Right ventricle myocardium inferior (tissue), 1 donor: ENCODE measurements at places on chromosomes 13 and 19. TPM values are rescaled to one million over a fixed set of nuclear protein-coding genes. Genes with fewer than 3 reads are reported as not detected.
A peak's percentile ranks its signal among the peaks of the same experiment; 100 is the strongest.

GRCh38 chr19:19742773-19743172 lies 9.9 kb upstream of the ZNF14 start:
- DNase-seq: no peak

DNA sequence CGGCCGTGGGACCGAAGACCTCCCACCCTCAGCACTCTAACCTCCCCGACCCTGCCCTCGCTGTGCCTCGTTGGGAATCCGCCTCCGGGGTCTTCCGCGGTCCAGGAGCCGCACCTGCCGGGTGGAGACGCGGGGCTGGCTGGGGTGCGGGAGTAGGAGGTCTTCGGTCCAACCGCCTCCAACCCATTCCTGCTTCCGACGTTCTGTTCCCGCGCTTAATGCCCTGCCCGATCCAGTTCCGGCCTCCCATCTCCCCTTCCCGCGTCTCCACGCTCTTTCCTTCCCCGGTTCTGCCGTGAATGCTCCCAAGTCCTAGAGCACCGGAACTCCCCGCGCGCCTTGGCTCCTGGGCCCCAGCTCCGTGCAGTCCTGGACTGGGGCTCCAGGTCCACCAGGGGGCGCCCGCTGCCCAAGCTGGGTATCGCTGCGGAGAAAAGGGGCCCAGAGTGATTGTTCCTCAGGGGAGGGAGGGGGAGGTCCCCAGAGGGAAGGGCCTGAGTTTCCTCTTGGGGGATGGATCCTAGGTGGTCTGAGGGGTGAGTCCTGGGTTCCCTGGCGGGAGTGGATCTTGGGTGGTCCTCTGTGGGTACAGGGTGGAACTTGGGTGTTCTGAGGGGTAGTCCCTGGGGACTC lies 14.1 kb upstream of the TNFSF9 start:
- peak; percentile 96 for DNase-seq

The OR7C1 gene
- total RNA-seq: not detected

The FBXO17 gene
- total RNA-seq: 2.3 TPM

DNA sequence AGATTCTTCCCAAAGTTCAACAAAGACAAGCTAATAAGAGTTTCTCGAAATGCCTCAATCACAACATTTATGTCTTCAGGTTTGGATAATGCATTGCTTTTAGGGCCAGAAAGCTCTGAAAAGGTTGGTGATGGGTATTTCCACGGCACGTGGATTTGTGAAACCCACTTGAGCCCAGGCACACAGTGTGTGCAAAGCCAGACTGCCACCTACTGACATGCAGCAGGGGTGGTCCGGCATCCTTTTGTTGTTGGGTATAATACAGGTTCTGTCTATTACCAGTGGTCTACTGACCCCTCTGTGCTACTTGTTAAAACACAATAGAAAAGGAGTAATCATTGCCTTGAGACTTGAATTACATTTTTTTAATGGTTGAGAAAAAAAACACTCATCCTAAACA lies 225.6 kb downstream of the RAP2A start:
- no peak for DNase-seq

GRCh38 chr13:96075953-96076543 lies 13.9 kb upstream of the HS6ST3 start:
- no peak for DNase-seq

The ARL11 gene
- 0.57 TPM for total RNA-seq

DNA sequence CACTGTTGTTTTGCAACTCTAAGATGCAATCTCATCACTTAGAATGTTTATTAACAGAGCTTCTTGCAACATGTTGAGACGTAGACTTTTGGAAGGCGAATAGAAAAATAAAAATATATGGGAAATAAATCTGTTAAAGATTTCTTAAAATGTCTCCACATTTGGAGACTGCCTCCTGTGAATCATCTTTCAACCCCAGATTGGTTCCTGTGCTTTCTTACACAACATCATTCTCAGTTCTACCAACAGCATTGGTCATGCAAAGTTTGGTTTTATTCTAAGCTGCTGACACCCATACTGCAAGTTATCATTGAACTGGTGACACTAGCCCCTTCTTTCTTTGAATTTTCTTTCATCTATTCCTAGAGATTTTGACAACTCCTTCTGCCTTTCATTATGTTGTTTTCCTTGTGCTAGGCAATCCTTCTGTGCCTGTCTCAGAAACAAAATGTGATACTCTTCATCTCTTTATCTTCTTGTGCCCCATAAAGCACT lies 1.6 kb upstream of the IGFL3 start:
- no peak for DNase-seq

- DNase-seq: no peak
Observed at GRCh38 chr13:107361666-107362065, 793.7 kb upstream of the ARGLU1 start.

- DNase-seq: no peak
Observed at GRCh38 chr13:37179645-37180044, 74.2 kb upstream of the CSNK1A1L start.

GRCh38 chr19:35142606-35143230 lies 337 bp upstream of the FXYD7 start:
- DNase-seq: no peak

The IZUMO4 gene
- total RNA-seq: 1.4 TPM

The APOE gene
- total RNA-seq: 9.9 TPM

- no peak for DNase-seq
Observed at GRCh38 chr13:75544681-75545330, 4.8 kb upstream of the UCHL3 start.

GRCh38 chr13:40503966-40504591 lies 162.4 kb downstream of the FOXO1 start:
- no peak for DNase-seq

DNA sequence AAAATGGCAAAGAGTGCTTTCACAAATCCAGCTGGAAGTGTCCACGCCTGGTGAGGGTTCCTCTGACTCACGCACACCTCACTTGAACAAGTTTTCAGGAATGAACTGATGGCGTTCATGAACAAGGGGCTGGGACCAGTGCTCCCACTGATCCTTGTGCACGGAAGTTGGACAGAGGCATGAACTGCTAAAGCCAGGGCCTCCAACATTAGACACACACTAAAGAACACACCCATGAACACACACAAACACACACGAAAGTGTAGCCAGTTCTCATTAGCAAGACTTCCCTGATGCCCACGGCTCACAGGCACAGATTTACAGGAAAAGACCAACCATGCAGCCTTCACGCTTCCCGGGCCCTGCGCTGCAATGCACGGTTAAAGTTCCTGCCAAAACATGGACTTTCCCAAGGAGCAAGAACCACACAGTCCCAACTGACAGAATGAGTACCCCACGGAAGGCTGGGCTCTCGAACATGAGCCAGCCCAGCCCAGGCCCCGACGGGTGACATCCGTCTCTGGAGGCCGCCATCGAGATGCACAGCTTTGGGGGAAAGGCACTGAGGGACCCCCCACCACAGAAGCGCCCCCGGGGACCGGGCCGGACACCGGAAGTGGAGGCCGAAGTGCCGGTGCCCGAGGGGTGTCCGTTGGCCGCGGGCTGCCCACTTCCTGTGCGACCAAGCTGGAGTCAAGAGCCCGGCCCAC lies 808 bp downstream of the DNMT1 start:
- peak; percentile 73 for DNase-seq

The LYPD5 gene
- 0.92 TPM for total RNA-seq

The TBXA2R gene
- total RNA-seq: 4.1 TPM

- no peak for DNase-seq
Observed at GRCh38 chr19:32196690-32197420, 148.6 kb upstream of the ZNF507 start.

The ELSPBP1 gene
- total RNA-seq: not detected

DNA sequence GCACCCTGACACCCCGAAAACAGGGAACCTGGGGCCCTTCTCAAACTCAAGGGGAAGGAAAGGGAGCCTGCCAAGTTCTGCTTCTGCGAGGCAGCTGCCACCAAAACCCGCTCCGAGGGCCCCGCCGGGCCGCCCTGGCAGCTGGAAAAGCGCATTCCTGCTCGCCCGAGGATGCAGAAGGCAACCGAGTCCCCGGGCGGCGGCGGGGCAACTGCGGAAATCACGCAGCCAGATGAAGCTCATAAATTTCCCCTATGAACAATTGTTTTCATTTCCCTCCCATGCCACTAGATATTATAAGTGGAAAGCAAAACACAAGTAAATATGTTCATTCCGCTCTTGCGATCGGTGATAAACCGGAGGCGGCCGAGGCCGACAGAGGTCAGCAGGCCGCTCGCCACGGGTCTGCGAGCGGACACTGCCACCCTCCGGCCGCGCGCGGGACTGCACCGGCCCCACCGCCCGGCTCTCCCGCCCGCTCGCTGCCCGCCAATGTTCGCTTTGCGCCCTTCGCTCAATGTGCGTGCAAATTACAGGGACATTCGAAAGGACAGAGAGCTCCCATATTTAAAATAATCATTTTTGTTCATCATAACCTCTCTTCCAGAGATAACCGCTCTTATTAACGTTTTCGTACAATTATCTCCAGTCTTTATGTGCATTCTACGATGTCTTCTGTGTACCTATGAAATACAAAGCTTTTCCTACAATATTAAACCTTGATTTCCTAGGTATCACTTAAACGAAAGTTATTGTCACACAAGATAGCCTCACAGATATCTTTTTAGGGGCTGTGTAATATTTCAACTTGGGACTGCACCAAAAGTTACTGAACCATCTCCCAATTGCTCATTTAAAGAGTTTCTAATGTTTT lies 120.8 kb upstream of the ZNF507 start:
- peak; percentile 80 for DNase-seq

DNA sequence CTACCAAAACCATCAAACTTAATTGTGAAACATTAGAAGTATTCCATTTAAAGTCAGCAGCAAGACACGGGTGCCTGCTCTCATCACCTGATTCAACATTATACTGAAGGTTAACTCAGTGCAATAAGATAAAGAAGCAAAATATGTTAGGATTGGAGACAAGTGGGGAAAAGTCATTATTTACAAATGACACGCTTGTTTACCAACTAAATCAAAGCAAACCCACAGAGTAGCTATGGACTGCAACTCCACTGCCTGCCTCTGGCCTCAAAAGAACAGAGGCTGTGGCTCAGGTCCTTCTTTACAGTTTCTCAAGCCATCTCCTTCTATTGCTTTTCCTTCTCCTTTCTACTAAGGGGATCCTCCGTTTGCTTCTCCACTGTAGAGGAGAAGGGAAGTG lies 21.0 kb upstream of the ATP12A start:
- DNase-seq: no peak

GRCh38 chr19:39998501-39998900 lies 1.6 kb downstream of the ZNF546 start:
- no peak for DNase-seq

- DNase-seq: no peak
Observed at GRCh38 chr13:19586904-19587634, 25.7 kb upstream of the TPTE2 start.

GRCh38 chr19:33520048-33520643 lies 1.4 kb downstream of the PEPD start:
- DNase-seq: no peak

- DNase-seq: no peak
Observed at GRCh38 chr13:45297456-45298205, 43.4 kb downstream of the TPT1 start.

- no peak for DNase-seq
Observed at GRCh38 chr13:56501750-56502149, 639.0 kb upstream of the PRR20A start.

The CD37 gene
- total RNA-seq: 9.1 TPM

DNA sequence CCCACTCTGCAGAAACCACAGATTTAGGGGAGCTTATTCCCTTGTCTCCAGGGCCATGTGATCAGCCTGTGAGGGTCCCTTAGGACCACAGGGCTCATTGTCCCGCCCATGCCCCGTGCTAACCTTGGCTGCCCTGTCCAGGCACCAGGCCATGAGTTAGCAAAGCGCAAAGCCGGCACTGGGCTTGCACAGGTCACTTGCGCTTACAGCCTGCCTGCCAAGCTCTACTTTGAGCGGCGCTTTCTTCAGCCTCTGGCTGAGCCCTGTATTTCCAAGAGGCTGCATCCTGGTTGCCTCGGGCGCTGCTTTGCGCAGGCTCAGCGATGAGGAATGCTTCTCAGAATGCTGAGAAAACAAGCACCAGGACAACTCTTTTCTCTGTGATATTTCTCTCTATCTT lies 188.0 kb downstream of the TDRD3 start:
- no peak for DNase-seq

The LILRA6 gene
- 2.7 TPM for total RNA-seq

DNA sequence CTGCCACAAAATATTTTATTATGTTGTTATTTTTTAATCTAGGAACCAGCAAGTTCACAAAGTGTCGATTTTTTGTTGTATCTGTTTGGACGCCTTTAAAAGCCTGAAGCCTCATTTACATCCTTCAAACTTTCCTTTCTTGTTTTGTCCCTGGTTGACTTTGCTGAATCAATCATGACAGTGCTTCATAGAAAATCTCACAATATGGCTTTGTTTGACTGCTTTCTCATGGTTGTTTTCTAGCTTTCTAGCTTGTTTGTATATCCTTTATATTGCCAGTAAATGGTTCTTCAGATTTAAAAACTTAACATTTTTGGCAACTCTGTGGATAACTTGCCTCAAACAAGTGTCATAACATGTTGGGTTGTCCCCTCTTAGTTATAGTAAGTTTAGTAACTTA lies 84.1 kb upstream of the ATXN8OS start:
- no peak for DNase-seq

The NOVA2 gene
- total RNA-seq: 5.3 TPM

The ZNF723 gene
- total RNA-seq: not detected
